Glomerular endothelial cell (primary cell): ENCODE measurements at places on chromosomes 7 and 10. TPM values are rescaled to one million over a fixed set of nuclear protein-coding genes. Genes with fewer than 3 reads are reported as not detected.

CXCL12 gene
- 4.0 and 9.5 TPM in 2 replicates for total RNA-seq

- DNase-seq: no peak
Measured at GRCh38 chr10:123348691-123349572, 194.7 kb downstream of the BUB3 start.

DNA sequence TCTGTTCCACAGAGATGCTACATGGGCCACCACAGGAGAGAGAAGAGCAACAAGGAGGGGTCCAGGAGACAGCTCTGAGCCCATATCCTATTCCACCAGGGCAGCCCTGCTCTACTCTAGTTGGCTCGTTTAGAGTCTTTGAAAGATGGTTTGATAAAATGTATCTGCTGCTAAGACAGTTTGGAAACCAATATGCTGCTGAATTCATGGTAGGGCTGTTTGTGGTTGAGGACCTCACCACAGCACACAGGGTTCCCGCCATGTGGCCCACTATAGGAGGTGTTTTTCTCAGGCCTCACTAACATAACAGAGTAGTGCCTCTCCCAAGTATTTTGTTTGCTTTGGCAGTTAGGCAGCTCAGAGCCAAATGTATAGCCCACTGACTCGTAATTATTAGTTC, 35.8 kb upstream of the ZC3HAV1L start:
- DNase-seq: no peak

GRCh38 chr7:22338877-22339276, 18.1 kb downstream of the RAPGEF5 start:
- no peak for DNase-seq

- DNase-seq: no peak
Measured at GRCh38 chr7:127809261-127809702, 157.3 kb downstream of the SND1 start.

DNA sequence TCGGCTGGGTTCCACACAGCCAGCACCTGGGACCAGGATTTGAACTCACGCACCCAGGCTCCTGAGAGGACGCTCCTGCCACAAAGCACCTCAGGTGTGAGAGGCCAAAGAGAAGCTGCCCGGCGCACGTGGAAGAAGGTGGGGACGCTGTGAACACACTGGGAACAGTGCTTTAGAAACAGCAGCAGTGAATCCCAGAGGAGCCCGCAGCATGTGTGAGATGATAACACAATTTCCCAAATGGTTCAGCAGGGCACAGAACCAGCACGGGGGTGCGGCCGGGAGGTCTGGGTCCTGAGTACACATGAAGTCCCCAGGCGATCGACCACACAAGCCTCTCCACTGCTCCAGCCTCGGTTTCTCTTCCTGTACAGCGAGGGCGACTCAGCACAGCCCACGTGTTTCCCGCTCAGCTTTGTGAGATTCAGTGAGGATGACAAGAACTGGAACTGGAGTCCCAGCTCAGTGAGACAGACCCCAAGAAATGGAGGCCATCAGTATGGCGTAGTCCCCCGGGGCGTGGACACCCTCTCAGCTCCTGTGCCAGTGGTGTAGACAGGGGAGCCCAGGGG, 188.3 kb downstream of the MAD1L1 start:
- DNase-seq: no peak

PSPH gene
- total RNA-seq: 30.1 and 35.1 TPM in 2 replicates

HOXA1 gene
- total RNA-seq: 2.5 and 5.5 TPM in 2 replicates

- no peak for DNase-seq
Measured at GRCh38 chr10:48957361-48958151, 17.9 kb upstream of the LRRC18 start.

DNA sequence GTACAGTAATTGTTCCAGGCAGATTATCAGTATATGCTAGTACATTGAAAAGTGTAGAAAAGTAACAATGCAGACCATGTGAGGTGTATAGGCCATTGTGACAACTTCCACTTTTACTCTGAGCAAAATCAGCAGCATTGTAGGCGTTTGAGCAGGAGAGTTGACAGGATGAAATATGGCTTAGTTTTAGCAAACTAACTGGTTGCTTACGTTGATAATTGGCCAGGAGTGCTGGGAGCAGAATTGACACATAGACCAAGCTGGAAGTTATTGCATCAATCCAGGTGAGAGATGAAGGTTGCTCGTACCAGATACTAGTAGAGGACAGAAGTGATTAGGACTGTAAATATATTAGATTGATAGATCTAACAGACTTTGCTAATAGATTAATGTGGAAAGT, 46.0 kb downstream of the LCOR start:
- no peak for DNase-seq

DNA sequence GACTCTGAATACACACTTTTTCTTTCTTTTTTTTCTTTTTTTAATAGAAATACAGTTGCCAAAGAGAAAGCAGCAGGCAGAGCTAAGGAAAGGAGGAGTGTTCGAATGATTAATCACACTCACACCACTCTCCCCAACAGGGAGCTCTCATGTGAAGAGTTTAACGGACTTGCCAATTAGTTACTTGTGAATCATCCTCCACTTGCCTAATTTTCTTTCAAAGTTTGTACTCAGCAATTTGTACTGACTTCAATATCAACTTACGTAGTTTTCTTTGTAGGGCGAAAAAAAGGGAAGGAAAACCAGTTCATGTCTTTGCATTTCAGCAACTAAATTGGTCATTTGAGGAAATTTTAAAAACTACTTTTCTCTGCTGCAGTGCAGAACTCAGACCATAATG, 109.2 kb downstream of the PIP4K2A start:
- no peak for DNase-seq

SEC31B gene
- 2.8 and 11.6 TPM in 2 replicates for total RNA-seq

ZNF722 gene
- not detected in 2 replicates for total RNA-seq

- DNase-seq: no peak
Measured at GRCh38 chr10:133455196-133455595, 1.5 kb downstream of the SCART1 start.

DNA sequence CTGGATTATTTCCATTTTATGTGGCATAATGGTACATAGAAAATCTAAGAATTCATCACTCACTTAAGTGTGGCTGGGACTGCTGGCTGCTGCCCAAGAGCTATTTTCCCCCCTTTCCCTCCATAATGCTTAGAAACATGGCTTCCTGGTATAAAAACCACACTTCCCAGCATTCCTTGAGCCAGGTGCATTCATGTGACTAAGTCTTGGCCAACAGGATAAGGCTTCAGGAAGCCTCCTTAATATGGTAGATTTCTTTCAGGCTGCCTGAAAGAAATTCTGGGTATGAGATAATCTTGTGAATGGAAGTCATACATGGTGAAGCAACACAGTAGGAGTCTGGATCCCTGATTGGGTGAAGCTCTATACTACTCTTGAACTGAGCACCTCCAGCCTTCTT, 178.0 kb downstream of the JAZF1 start:
- DNase-seq: no peak

NPC1L1 gene
- total RNA-seq: not detected in 2 replicates

SORCS1 gene
- total RNA-seq: not detected in 2 replicates

YWHAG gene
- total RNA-seq: 145 and 198 TPM in 2 replicates

DNA sequence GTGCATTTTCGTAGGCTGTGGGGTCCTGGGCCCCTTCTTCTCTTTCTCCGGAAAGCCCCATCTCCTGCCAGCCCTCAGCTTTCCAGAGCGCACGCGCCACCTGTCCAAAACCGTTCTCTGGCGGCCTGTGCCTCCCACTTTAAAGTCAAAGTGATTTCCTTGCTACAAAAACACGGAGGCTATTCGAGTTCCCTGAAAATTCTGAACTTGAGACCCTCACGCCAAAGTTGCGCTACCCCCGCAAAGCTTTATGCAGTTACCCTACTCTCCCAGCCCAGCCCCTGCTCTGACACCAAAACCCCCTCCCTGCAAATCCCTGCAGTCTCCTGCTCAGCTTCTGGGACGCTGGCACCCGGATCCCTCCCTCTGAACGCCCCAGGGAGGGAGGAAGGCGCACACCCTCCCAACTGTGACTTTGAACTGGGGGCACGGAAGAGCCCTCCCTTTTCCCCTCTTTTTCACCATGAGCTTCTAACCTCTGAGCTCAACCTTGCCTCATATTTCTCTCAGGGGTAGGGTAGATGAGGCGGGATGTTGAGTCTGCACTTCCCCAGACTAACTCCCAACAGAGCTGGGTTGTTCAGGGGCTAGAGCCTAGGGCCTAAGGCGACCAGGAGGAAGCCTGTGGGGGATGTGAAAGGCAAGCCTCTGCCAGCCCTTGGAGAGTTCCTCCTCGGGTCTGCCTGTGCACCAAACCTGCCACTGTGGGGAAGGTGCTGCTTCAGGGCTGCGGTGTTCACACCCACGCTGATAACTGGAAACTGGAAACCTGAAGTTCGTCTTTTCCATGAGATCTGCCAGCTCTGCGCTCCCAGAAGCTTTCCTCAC, 2.7 kb upstream of the PAX4 start:
- no peak for DNase-seq

DNA sequence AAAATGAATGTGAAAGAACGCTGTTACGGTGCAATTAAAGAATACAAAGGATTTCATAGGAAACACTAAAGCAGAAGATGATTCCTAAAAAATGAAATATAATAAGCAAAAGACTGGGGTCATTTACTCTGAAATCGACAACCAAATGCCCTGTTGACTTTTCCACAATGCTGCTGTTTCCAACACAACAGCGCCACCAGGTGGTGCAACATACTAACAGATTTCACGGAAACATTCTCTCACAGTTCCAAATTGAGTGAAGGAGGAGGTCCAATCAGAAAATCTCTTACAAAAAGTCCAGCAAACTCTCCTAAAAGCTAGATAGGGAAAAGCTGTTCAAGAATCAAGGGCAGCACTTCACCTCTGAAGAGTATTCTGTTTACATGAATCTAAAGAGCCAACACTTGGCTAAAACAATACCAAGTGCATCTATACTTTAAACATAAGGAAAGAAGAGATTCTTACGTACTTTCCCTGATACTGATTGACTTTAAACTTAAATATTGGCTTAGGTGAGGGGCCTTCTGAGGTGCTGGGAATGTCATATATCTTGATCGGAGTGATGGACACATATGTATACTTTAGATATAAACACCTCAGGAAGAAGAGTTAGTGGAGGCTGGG, 55.9 kb downstream of the UPF2 start:
- peak; percentile 75 for DNase-seq

DNA sequence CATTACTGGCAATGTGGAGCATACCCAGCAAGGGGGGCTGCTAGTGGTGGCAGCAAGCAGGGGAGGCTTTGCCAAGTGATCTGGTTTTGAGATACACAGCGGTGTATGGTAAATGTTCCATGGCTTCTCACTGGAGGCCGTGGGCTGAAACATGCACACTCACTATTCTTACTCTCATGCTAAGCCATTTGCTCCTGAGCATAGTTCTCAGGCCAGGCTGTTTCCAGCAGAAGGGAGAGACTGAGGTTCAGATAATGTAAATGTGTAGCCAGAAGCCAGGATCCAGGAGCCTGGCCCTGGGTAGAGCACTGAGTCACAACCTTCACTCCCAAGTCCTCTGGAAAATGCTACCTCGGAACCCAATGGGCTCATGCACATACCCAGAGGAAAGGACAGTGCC, 757.9 kb downstream of the GRID1 start:
- no peak for DNase-seq

PKD2L1 gene
- total RNA-seq: not detected in 2 replicates

- peak; percentile 82 for DNase-seq
Measured at GRCh38 chr7:151623766-151624165, 104.1 kb upstream of the RHEB start.

GRCh38 chr7:45131891-45132290, 20.4 kb upstream of the TBRG4 start:
- DNase-seq: no peak

GIMAP4 gene
- total RNA-seq: 83.5 and 97.6 TPM in 2 replicates

DNA sequence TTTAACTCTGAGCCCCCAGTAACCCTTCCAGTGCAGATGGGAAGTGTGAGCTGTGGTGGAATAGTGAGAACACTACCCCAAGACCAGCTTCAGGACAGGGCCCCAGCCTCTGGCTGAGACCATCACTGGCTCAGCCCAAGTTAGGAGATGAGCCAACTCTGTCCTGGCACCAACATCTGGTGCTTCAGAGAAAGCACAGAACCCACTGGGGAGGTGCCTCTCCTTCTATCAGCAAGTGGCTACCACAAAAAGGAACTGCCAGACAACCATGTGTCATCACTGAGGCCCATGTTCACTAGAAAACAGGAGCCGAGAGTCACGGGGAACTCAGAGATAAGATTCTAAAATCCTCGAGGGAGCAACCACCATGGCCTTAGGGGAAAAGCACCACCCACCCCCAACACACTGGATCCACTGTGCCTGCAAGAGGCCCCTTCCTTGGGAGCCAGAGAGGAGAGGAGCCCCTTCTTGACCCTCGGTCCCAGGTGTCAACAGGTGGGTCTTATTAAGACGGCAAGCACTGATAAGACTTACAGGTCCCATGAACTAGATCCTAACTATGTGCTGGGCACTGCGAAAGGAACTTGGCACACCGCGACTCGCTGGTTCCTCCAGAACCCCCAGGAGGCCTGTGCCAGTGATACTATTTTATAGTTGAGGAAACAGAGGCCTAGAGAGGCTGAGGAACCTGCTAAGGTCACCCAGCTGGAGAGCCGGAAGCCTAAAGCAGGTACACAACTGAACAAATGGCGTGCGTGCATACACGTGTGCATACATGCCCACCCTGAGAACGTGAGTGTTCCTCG, 102.7 kb downstream of the FAM53B start:
- no peak for DNase-seq
